ENCODE measurements at places on chromosomes 12 and 14.

DNA sequence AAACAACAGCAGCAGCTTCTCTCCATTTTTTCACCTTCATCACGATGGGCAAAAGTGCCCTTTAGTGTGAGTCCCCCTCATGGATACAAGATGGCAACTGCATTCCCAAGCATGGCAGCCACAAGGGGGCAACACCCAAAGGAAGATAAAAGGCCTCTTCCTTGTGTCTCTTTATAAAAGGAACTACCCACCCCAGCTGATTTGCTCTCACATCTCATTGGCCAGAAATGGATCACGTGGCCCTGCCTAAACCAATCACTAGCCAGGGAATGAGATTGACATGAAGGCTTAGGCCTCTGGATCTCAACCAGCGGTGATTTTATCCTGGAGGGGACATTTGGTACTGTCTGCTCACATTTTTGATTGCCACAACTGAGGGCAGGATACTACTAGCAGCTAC lies 21.9 kb upstream of the IFT81 start:
- peak; percentile 38 for DNase-seq

DNA sequence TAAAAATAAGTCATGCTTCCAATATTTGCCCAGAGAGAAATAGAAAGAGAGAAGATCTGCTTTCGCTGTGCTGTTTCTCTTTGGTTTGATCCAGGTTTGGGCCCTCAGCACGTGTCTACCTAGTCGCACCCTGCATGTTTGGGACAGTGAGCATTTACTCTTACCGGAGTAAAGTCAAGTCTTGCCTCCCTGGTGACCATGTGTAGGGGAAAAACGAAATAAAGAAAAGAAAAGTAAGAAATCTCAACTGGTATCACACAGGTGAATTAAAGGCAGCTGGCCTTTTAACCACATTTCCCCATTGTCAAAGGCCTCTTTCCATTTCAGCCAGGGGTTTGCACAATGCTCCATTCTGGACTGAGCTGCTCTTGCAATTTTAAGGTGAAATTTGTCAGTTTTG lies 619.4 kb downstream of the VRK1 start:
- DNase-seq = no peak

GRCh38 chr12:127165567-127166392 lies 1101.2 kb upstream of the TMEM132C start:
- peak; percentile 90 for DNase-seq

- DNase-seq = no peak
Observed at GRCh38 chr12:56476972-56477432, 8.6 kb downstream of the SPRYD4 start.

- DNase-seq = no peak
Observed at GRCh38 chr14:29829851-29830250, 97.8 kb downstream of the PRKD1 start.

DNA sequence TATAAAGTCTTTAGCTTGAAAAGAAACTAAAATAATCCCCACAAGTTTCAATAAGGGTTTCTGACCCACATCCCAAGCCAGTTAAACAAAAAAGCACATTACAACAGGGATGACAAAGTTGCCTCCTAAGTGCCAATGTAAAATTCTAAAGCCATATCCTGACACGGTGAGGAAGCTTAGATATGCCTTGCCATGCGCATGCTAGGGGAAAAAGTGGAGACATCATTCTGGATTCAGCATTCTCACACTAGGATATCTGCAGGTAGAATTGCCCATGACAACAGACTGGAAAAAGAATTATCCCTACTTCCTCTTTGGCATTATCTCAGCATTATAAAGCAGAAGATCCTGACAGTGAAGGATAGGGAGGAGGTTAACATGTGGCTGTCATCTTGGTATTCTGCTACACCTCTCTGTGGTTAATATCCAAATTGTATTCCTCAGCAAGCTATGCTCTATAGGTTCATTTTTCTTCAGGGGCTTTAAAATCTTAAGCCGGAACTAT lies 4.9 kb downstream of the DUSP6 start:
- no peak for DNase-seq

DNA sequence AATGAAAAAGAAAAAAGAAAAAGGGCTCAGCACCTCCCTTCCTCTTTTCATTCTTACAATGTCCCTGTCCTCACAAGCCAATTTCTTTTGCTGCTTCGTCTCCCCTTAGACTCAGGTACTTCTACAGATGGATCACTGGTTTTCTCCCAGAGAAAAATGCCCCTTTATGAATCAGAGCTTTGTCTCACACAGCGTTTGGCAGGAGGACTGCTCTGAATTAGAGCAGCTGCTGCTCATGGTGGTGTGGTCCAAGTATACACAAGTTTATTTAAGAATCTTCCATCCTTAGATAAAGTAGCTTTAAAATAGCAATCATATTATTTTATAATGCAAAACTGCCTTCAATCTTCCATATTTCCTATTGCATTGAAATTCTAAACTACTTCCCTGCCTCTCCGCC lies 80.3 kb downstream of the SLC8A3 start:
- DNase-seq = no peak

DNA sequence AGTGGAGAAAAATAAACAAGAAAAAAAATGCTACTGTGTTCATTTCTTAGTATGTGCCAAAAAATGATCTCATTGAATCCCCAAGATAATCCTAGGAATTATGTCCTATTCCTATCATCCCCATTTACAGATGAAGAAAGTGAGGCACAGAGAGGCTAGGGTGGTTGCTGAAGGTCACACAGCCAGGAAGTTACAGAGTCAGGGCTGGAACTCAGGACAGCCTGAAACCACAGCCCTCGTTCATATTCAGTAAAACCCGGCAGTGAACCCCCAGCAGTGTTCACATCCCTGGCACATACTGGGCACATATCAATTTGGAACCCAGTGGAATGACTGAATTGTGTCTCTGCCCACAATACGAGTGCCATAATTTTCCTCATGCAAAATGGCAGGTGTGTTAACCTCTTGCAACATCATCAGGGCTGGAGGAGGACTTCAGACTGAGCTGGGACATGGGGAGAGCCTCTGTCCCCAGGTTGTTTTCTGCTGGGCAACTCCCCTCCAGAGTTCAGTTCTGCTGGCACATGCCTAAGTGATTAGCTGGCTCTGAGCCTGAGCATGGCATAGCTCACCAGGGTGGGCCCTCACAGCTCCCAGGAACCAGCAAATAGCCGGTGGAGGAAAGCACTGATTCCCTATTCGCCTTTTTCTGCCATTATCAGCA lies 2.0 kb upstream of the PPP1CC start:
- DNase-seq = peak; percentile 87

DNA sequence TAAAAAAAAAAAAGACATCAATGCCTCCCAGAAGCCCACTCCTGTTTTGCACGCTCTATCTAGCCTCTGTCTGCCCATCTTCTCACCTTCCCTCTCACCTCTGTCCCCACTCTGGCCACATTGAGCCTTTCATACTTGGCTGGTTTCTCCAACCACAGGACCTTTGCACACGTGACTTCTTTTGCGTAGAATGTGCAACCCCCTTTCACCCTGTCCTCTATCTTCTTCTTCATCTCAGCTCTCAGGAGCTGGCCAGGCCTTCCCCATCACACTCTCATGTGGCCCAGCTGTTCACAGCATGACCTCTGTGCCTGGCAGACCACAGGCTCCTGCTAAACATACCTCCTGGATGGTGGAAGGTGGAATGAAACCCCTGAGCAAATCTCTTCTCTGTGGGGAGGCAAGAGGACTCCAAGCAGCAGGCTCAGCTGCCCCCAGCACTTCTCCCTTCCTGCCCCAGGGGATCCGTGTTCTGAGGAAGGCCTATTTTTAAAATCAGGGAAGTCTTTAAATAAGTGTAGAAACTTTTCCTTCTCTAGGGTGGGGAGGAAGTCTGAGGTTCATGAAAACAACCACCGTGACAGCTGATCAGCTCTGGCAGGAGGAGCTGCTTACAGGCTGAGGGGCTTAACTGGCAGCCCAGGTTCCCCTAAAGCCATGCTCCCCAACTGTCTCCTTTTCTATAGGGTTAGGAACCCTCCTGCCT lies 11.6 kb downstream of the HVCN1 start:
- DNase-seq = no peak

- DNase-seq = no peak
Observed at GRCh38 chr12:45415393-45415817, 199.5 kb downstream of the ANO6 start.

DNA sequence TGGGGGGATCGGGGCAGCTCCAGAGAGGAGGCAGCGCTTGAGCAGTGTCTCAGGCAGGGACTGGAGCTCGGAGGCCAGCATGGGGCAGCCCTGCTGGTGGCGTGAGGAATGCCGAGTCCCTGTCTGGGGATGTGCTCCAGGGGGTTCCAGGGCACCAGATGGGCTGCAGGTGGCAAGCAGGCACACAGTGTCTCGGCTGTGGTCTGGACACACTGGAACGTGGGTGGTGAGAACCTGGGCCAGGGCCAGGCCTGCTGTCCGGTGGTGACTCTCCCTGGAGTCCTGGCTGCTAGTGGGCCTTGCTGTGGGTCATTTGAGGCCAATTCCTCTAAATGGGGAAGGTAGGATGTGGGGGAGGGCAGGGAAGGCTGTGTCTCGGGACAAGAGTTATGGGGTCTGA lies 199.4 kb upstream of the RTL1 start:
- no peak for DNase-seq

GRCh38 chr12:104802208-104802607 lies 155.9 kb downstream of the SLC41A2 start:
- DNase-seq = no peak

GRCh38 chr12:12999959-13000615 lies at the start of gene HEBP1:
TSS of gene HEBP1 (minus strand) at chr12:13000265. CDS start at chr12:13000114, 151 bp downstream.
- DNase-seq = peak; percentile 99

- DNase-seq = no peak
Observed at GRCh38 chr14:65403231-65403630, 9.3 kb upstream of the FUT8 start.

DNA sequence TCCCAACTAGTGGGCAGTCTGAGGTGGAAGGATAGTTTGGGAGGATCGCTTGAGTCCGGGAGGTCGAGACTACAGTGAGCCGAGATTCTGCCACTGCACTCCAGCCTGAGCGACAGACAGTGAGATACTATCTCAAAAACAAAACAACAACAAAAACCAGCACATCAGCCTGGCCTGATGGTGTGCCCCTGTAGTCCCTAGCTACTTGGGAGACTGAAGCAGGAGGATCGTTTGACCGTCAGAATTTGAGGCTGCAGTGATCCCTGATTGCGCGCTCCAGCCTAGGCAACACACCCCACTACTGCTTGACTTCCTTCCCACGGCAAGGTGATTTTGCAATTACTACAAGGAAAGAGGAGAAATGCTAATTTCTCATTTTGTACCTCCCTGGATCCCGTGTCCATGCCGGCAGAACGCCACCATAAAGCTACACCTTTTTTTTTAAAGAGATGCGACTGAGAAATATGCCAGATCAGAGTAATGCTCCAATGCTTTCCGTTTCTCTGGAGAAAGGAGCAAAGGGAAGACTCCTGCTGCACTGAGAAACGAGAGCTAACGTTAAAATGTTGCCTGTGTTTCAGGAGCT lies 672 bp upstream of the SCFD1 start:
- peak; percentile 36 for DNase-seq

DNA sequence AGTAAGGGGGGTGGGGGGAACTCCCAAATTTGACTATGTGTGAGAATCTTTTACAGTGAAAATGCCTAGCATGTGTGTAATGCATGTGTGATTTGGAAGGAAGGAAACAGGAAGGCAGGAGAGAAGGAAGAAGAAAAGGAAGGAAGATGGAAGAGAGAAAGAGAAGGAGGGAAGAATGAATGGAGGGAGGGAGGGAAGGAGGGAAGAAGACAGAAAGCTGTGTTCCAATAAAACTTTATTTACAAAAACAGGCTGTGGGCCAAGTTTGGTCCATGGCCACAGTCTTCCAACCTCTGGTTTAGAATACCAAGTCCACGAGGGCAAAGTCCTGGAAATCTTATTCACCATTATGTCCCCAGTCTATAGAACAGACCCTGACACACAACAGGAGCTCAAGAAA lies 278.9 kb downstream of the KSR2 start:
- DNase-seq = no peak

- no peak for DNase-seq
Observed at GRCh38 chr12:71400481-71400880, 39.1 kb upstream of the LGR5 start.
